ENCODE measurements at places on chromosomes 2 and 18.

- no peak for DNase-seq
Observed at GRCh38 chr2:59938181-59938580, 615.3 kb downstream of the BCL11A start.

GRCh38 chr2:53886406-53887280 is 26.9 kb upstream of the GPR75 start:
- peak; percentile 2 for DNase-seq

GRCh38 chr2:161315380-161315779 is 7.2 kb downstream of the PSMD14 start:
- no peak for DNase-seq

DNA sequence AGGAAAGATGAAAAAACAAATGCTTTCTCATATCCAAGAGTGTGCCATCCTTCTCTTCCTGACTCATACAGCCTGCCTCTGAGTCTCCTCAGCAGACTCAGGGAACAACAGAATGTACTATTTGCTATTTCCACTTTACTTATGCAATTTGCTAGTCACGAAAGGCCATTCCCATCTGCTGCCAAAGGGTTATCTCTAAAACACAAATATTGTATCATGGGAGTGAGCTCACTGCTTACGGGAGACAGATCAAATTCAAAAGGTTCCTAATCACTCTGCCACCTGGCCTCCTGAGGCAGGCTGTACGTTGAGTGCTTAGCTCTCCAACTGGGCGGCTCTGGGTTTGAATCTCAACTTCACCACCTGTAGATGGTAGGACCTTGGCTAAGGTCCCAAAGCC is 92.0 kb downstream of the GAREM1 start:
- DNase-seq, result no peak

GRCh38 chr2:42030829-42031228 is 17.0 kb upstream of the PKDCC start:
- DNase-seq, result no peak

DNA sequence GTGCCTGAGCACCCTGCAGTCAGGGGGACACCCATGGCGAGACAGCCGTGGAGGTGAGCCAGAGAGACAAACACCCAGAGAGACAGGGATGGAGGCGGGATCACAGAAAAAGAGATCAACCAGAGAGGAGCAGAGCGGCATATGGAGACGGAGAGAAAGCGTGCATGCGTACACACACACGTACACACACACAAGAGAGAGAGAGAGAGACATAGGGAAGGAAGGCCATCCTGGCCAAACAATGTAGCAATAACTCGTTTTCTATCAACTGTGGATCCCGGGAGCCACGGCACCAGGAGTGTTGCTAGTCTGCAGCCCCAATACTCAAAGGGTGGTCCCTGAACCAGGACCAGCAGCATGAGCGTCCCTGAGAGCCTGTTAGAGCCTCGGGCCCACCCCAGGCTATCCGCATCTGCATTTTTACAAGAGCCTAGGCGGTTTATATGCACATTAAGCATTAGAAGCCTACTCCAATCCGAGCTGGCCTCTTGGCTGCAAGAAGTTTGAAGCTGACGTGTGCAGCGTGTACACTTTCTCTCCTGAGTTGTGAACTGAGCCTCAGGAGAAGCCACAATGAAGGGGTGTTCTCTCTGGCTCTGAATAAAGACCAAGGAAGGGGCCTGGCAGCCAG is 50.1 kb upstream of the MYCN start:
- no peak for DNase-seq

Measured in NCI-H1105 (cell line).